PC-9 (cell line): ENCODE measurements at places on chromosomes 1 and 21. TPM values are rescaled to one million over a fixed set of nuclear protein-coding genes. Genes with fewer than 3 reads are reported as not detected.

Gene FCN3
- not detected in 2 replicates for total RNA-seq

DNA sequence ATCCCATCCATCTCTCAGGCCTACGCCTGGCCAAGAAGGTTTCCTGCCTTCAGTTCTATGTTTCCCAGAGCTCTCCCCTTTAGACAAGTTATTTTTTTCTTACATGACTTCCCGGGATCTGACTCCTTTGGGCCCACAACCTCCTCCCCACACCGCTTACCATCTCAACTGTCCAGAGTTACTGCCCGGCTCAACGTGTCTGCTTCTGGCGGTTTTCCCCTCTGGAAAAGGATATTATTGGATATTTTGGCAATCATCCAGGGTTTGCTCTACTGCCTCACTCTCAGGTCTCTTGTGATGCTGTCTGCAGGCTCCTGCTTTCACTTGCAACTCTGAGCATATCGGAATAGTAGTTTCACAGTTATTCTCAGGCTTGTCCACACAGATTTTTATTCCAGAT lies 318.2 kb upstream of the CAMK1G start:
- DNase-seq, result no peak

GRCh38 chr1:44405798-44406736 lies 1.0 kb downstream of the RNF220 start:
- DNase-seq, result peak; percentile 30

- DNase-seq, result no peak
These were observed at the start of gene CFHR4 for GRCh38 chr1:196887515-196888239. TSS of gene CFHR4 (plus strand) at chr1:196888052. CDS start at chr1:196888151, 99 bp downstream.

Gene CEP350
- 27.0 and 30.6 TPM in 2 replicates for total RNA-seq

- no peak for DNase-seq
These were observed 51.5 kb downstream of the LUZP1 start for GRCh38 chr1:23116921-23117699.

Gene ANGPTL3
- total RNA-seq, result not detected in 2 replicates
